Stimulated activated CD8-positive, alpha-beta memory T cell treated with anti-CD3 and anti-CD28 coated beads, Interleukin-4, amount 100 ng/mL, for 4 hours (primary cell): ENCODE measurements at places on chromosomes 5 and 9.

DNA sequence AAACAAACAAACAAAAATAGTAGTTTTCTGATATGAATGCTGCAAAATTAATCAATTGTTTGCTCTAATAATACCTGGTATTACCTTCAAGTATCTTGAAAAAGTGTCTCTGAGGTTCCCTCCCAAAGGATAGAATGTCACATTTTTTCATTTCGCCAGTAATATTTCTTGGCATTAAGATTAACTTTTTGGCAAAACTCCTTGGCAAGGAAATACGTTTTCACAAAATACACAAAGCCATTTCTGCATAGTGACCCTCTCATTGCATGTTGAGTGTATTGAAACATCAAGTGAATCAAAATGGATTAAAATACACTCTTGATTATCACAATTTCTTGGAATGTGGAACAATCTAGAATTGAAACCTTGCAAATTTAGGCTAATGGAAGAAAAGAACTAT lies 230.5 kb downstream of the ATPSCKMT start:
- DNase-seq = no peak

GRCh38 chr9:2332663-2333062 lies 288.9 kb upstream of the VLDLR start:
- DNase-seq = no peak

DNA sequence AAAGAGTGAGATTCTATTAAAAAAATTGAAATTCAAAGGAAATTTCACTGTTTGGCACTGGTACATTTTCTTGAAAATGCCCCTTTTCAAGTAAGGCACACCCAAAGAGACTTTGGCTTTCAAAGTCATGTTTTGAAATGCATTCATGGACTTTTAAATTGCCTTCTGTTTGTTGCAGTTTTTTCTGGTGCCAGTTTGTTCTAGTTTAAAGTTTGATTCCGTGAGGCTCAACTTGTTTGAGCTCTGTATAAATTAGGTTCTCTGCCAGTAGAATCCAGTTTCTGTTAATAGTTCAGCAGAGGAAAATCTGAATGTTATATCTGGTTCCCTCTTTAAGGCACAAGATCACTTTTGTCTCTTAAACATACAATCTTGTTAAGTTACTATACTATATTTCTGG lies 16.4 kb downstream of the ATP6V0E1 start:
- no peak for DNase-seq

DNA sequence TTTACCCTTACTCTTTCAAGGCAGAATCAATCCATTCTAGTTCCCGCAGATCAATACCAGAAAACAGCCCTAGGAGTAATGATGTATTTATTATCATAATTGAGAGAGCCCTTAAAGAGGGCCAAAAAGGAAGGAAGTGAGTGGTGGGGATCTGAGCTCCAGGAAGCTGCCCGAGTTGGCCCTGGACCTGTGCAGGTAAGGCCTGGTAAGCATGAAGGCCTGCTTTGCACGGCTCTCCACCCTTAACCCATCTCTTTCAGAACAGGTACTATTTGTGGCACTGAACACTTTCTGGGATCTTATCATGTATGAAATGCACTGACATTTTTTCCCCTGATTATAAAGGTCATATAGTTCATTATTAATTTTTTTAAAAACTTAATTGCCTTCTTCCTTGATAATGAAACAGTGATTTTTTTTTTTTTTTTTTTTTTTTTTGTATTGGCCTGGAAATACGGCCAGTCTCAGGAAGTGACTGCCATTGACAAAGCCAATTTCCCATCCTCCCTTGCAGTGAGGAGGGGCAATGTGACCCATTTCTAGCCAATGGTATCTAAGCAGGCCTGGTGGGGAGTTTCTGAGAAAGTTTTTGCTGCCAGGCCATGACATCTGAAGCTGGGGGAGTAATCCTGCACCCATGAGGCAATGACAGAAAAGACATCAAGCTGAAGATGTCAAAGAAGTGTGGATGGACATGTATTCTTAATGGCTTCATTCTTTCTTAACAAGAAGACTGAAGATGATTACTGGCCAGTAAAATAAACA lies 6.3 kb upstream of the MVB12B start:
- DNase-seq = no peak

DNA sequence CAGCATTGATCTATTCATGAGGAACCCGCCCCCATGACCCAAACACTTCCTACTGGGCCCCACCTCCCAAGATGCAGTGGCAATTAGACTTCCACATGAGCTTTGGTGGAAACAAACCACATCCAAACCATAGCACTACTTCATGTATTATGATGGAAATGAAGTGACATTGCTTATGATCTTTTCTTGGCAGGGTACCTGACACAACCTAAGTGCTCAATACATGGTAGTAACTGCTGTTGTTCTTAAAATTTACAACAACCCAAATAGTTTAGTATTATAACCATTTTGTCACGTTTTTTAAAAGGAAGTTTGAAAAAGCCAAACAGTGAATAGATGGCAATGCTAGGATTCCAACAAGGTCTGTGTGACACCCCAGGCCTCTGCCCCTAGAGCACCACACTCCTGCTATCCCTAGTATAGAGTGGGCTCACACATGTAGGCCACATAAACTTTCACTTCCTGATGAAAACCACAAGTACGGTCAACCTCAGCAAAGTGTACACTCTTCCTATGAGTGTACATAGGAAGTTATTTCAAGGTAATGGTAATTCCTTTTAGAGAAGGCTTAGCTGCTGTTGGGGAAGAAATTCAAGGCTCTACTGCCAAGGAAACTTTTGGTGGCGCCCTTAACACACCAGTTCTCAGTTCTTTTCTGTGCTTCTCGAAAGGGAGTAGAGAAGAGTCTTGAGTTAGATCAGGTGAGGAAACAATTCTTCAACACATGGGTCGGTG lies 97.6 kb downstream of the ARSB start:
- no peak for DNase-seq

GRCh38 chr5:107431998-107432397 lies 238.7 kb downstream of the EFNA5 start:
- DNase-seq = no peak

GRCh38 chr5:100791391-100791790 lies 111.7 kb downstream of the ST8SIA4 start:
- DNase-seq = no peak
